Cortex of kidney (tissue), 1 donor: ENCODE measurements at places on chromosomes 4 and X.

GRCh38 chrX:13487731-13488505 is 81.5 kb upstream of the EGFL6 start:
- DNase-seq, result no peak

DNA sequence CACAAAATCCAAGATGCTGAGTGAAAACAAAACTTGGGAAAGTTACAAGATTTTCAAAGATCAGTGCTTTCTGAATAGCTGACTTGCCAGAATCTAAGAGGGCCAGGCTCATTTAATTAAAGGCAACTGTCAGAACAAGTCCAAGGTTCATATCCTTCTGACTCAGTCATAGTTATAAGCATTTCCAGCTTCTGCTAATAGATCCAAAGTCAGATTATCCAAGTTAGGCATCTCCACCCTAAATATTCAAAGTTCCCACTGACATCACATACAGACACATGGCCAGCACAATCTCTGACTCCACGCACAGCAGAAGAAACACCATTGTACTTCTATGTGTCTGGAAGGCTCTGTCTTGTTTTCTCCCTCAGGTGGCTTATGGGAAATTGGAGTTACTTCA is 41.8 kb downstream of the GASK1B start:
- DNase-seq, result no peak

GRCh38 chrX:115584696-115585095 is 23.7 kb downstream of the PLS3 start:
- DNase-seq, result no peak

DNA sequence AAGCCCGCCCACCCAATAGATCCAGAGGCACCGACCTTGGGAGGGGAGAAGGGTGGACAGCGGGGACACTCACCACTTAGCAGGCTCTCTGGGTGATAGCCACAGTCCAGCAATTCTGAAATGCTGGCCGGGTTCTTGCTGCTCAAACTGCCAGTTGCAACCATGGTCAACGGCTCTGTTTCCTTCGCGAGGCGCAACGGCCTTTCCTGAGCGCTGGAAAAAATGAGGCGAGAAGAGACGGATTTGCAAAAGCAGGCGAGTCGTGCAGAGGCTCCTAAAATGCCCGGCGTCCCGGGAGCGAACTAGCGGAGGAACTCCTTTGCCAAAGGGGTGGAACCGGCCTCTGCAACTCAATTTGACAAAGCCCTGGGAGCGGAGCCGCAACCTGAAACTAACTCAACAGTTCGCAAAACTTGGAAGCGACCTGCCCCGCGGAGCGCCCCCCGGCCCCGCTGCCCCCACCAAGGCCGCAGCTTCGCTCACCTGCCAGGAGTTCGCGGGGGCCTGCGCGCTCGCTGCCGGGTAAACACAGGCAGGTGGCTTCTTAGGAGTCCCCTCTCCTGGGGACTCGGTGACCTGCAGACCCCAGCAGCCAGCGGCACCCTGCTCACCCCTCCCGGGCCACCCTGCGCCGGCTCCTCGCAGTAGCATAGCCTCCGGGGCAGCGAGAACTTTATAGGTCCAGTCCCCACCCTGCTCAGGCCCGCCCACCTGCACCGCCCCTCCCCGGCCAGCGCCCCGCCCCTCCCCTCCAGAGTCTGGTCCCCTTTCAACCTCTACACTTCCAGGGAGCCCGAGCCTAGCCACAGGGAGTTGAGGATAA is at the start of gene DDIT4L:
TSS of gene DDIT4L (minus strand) at position 649 of the 823 bp plus-strand sequence. CDS start at position 164, 485 bp downstream.
- DNase-seq, result no peak

GRCh38 chr4:45006078-45006477 is 279.7 kb upstream of the GNPDA2 start:
- no peak for DNase-seq

DNA sequence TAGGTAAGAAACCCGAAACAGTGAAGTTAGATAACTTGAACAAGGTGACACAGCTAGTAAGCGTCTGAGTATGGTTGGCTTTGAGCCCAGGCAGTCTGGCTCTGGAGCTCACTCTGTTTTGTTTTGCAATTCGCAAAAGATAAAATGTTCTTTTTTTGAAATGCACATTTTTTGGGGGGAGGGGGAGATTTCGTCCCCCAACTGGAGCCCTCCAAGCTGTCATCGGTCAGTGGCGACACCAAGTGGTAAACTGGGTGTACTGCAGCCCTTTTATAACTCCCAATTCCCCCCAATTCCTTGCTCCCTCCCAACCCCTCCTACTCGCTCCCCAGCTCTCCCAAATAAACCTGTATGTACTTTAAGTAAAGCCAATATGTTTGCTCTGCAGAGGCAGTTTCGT is 2.8 kb upstream of the CLCN5 start:
- DNase-seq, result no peak

- DNase-seq, result no peak
These were observed 134.2 kb downstream of the MAML3 start for GRCh38 chr4:140019619-140020347.

DNA sequence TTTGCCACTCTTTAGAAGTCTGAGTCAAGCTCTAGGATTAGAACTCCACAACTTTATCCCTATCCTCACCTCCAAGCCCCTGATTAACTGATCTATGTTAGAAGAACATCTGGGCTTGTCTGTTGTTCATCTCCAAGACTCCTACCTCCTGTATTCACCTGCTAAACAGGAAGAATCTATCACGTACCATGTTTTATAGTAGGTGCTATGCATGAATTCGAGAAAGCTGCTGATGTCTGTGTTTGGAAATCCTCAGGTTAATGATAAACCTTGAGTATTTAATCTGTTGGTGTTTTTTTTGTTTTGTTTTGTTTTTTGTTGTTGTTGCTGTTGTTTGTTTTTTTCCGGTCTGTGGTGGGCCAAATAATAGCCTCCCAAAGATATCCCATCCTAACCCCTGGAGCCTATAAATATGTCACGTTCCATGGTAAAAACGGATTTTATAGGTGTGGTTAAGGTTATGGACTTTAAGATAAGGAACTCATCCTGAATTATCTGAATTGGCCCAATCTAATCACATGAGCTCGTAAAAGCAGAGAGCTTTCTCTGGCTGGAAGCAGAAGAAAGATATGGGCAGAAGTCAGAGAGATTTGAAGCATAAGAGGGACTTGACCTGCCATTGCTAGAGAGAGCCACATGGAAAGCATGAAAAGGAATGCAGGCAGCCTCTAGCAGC is 101.2 kb upstream of the DUSP21 start:
- no peak for DNase-seq

GRCh38 chrX:72060921-72061490 is 70.7 kb downstream of the RTL5 start:
- no peak for DNase-seq

DNA sequence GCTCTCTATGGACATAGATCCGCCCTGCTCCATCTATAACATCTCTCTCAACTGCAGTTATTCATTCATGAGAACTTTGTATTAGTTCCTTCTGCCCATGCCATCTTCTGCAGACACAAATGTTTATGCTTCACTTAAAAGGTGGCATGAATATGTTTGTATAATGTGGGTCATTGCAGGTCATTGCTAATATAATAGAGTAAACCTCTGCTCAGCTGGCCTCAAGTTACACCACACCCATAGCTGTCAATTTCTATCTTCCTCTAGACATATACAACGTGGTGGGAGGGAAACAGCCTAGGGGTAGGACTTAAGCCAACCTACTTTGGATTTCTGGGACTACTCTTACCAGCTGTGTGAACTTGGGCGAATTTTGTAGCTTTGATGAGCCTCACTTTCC is 129.8 kb downstream of the ATXN3L start:
- DNase-seq, result no peak

DNA sequence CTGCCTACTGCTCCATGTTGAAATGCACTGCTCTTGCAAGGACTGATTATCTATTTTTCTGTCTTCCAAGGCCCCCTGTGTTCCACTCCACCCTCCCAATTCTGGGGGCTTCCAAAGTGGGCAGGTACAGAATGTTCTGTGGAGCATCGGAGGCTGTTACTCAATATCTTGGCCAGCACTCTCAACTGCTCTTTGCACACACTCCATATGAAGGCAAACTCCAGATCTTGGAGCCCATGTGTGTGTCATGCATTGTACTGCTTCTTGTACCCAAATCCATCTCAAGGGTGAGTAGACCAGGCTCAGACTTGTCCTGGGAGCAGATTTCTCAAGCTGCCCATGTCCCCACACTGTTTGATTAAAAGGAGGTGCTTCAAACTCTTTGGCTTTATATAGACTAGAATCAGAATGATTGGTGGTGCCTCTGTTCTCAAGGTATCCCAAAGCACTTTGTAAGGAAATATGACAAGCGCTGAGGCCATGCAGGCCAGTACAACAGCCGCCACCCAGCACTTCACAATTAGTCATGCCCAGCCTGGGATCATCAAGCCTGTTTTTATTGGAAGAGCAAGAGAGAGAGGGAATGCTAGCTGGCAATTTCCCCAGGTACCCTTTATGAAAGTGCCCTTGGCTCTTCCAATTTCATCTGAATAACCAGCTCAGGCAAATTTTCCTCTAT is 44.3 kb downstream of the AR start:
- DNase-seq, result no peak

DNA sequence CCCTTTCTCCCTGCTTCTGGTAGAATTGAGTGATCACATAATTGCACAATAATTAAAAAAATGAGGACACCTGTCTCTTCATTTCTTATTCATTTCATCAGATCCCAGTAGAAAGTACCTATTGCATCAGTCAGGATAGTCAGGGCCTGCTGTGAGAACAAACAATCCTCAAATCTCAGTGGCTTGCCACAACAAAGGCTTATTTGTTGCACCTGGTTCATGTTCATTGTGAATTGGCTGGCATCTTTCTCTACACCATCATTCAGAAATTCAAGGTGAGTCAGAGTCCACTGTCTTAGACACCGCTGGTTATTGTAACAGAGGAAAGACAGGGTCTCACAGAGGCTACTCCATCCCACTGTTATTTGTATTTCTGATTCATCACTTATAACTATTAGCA is 409.8 kb downstream of the STIM2 start:
- no peak for DNase-seq

DNA sequence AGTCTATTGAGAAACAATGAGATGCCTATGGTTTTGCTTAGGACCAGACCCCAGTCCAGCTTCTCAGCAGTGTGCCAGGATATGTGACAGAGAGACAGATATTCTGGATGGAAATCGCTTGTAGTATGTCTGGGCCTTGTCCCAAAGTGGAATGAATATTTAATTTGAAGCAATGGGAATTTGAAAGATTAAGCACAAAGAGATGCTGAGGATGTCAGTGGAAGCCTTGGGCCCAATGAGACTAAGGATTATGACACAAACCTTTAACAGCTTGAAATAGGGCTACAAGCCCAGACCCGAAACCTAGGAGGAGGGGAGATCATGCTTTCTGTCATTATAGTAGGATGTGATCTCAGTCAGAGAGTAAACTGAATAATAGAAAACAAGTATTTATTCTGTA is 459.2 kb downstream of the FAT4 start:
- DNase-seq, result no peak

DNA sequence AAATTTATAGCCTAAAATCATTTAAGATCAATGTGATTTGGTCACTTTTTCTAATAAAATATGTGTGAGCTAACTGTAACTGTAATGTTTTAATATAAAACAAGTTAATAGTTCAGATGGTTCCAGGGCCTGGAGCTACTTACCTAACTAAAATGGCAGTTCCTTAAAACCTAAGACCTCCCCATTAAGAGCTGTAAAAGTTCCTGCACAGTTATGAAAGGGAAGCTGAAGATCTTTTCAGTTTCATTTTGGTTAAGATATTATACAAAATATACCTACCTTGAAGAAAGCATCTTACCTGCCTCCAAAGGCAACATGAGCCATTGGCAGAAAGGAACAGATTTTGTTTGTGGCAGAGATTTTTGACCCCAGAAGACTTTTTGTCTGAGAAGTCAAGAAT is 30.1 kb downstream of the HPF1 start:
- DNase-seq, result no peak

DNA sequence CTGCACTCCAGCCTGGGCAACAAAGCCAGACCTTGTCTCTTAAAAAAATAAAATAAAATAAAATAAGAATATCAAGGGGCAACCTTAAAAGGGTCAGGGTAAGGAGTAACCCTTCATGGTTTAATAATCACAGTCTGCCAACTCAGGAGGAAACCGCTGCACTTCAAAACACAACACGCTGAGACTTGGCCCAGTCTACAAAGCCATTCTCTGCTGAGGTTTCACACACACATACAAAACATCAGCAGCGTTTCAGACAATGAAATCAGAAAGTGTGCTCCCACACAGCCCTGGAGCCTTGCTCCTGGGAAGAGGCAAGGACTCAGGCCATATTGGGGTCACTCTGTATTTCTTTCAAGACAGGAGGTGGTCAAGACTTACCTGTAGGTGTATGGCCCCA is 18.3 kb downstream of the SCARB2 start:
- no peak for DNase-seq

- DNase-seq, result no peak
These were observed 41.1 kb upstream of the PDK3 start for GRCh38 chrX:24423960-24424359.

GRCh38 chr4:11189756-11190155 is 238.9 kb downstream of the HS3ST1 start:
- no peak for DNase-seq

- no peak for DNase-seq
These were observed 462.7 kb upstream of the RPS6KA3 start for GRCh38 chrX:20729416-20729815.

DNA sequence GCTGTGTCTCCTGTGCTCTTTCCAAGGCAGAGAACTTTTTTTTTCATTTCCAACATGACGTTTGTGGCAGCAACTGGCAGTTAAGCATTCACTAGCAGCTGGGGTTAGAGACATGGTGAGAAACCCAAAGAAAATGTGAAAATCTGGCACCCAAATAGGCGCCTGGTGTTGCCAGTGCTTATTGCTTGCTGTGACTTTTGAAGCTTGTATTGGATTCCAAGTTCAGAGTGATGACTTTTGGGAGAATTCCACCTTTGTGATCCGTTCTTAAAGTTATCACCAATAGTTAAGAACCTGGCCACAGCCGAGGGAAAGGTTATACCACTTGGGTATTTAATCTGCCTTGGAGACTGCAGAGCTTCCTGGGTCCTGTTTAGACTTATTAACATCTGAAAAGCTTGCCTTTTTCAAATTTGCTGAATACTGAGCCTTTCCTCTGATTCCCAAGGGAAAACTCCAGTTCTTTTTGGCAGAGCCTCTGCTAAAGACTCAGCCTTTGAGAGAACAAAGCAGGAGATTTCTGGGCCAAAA is 101.0 kb downstream of the OPHN1 start:
- DNase-seq, result no peak

DNA sequence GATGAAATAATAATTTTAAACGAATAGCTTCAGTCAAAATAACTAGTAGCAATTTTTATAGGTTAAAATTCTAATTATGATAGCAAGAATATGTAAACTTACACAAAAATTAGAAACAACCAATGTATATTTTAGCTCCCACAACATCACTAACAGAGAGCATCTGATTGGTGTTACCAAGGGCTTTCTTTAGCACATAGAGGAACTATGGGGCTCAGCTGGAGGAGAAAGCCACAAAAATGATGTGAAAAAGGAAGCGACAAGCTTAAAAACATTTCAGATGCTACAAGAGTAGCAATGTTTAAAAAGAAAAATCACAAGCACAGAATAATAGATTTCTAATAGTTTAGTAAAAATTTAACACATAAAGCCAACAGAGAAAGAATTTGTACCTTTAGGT is 56.3 kb downstream of the ATP8A1 start:
- no peak for DNase-seq

DNA sequence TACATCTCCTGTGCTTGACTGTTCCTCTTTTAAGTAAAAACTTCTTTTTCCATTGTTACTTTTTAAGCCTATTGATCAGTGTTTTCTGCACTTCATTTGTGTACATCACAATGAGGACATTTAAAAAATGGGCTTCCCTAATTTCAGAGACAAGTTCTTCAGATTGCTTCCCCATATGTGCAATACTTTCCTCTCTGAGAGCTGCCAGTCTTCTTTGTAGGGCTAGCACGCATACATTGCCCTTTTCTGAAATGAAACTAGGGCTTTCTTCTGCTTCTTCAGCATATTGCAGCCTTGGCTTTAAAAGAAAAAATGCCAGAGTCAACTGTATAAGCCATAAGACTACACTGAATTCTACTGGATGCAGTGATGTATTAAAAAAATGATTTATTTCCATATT is 37.8 kb downstream of the FAT4 start:
- DNase-seq, result no peak
